ENCODE measurements at places on chromosomes 5 and 9. TPM values are rescaled to one million over a fixed set of nuclear protein-coding genes. Genes with fewer than 3 reads are reported as not detected.

- peak; percentile 48 for DNase-seq
These were observed 78.9 kb downstream of the SEMA4D start for GRCh38 chr9:89418882-89419640.

GRCh38 chr9:29213417-29214153, 1640.3 kb upstream of the C9orf72 start:
- DNase-seq = no peak

GRCh38 chr9:127534931-127535330, 77.1 kb upstream of the STXBP1 start:
- DNase-seq = no peak

DNA sequence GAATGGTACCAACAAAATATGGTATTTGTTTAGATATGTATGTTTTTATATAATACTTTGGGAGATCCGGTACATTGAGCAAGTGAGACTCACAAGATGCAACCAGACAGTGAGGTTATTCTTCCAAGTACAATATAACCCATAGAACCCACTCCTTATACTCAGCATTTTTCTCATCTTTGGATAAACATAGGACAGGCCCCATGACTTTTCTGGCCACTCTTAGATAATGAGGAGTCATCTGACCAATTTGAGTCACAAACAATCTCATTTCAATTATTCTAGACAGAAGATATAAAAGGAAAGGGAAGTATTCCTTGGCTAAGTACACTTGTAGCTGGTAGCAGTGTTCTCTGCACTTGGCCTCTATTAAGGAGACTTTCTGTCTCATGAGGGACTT, 150.2 kb downstream of the SGCD start:
- DNase-seq = no peak

DNA sequence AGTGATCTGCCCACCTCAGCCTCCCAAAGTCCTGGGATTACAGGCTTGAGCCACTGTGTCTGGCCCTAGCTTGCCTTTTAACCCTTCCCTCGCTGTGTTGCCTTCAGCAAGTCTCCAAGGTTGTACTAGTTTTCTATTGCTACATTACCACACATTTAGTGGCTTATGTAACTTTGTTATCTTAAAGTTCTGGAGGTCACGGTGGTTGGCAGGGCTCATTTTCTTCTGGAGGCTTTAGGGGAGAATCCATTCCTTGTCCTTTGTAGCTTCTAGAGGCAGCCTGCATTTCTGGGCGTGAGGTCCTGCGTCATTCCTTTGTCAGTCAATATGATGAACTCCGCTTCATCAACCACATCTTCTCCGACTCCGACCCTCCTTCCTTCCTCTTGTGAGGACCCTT, 2.9 kb upstream of the PRRC2B start:
- DNase-seq = no peak

The SMC2 gene
- total RNA-seq = 24.9 TPM

The ZNF608 gene
- 12.8 TPM for total RNA-seq

The FBP2 gene
- not detected for total RNA-seq

The CCL21 gene
- total RNA-seq = not detected

Data from Karpas-422 (cell line).